ENCODE measurements at places on chromosomes 7 and 10.
A peak's percentile ranks its signal among the peaks of the same experiment; 100 is the strongest.

DNA sequence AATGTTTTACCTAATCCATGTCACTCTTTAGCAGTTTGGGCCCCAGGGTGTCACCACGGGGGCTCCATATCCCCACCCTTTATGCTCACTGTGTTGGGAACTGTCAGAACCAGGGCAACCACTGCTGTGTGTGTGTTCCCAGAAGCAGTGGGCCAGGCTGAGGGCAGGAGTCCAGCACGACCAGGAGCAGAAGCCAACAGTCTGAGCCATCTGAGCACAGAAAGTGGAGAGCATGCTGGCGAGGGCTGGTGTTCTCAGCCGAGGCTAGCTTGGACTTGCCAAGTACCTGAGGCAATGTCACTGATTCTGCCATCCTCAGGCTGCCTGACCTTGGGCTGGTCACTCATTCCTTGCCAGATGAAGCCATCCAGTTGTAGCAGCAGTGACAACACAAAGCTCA, 285.0 kb downstream of the BMPER start:
- DNase-seq = peak; percentile 54

DNA sequence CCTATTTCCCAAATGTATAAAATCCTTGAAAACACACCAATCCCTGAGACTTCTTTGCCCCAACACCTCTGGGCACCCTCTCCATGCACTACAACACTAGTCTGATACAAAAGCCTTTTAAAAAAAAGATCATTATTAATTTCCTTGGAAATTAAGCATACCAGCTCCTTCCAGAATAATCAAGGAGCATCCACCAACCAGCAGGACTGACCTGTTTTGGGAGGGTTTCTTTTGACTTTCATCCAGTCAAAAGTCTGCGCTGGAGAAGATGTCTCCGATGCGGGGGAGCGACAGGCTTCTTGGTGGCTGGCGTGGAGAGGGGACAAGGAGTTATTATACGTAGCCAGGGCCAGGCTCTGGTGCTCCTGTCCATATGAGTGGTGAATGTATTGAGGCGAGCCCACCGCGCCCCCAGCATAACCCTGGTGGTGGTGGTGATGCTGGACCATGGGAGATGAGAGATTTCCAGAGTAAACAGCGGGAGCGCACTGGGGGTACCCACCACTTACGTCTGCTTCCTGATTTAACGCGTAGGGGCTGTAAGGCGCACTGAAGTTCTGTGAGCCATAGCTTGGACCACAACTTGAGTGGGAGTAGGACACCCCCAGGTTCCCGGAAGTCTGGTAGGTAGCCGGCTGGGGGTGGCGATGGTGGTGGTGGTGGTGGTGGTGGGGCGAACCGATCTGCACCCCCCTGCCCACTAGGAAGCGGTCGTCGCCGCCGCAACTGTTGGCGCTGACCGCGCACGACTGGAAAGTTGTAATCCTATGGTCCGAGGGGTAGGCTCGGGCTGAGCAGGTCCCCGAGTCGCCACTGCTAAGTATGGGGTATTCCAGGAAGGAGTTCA, 527 bp downstream of the HOXA1 start:
- DNase-seq = no peak

- DNase-seq = no peak
Measured at GRCh38 chr10:97356318-97356914, 21.9 kb upstream of the FRAT2 start.

DNA sequence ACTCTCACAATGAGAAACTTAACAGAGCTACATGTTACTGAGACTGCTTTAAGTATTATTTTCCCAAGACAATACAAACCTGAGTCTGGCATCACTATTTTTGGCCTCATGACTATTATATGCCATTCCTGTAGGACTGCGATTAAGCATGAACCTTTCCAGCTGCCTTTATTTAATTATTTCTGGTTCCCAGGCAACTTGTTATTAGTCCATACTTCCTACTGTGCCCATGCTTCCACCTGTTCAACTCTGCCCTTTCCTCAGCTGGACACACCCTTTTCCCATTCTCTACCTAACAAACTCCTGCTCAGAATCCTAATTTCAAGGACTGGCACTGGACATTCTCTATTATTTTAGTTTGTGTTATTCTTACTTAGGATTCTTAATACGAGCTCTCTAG, 8.1 kb upstream of the CROT start:
- no peak for DNase-seq

- no peak for DNase-seq
Measured at GRCh38 chr10:99456207-99456930, 25.9 kb upstream of the GOT1 start.

DNA sequence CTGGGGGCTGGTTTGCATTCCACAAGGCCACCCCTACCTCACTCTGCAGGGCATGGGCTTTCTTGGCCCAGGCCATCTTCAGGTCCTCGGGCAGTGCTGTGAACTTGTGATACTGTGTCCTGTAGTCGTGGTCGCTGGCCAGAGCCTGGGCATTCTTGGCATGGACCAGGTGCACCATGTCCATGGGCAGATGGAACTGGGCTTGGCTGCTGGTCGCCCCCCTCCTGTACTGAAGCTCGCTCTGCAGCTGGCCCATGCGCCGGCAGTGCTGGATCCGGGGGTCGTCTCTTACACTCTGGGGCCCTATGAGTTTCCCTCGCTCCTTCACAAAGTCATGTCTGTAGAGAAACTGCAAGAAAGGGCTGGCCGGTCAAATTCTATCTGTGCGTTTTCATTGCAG, 51.7 kb downstream of the HABP2 start:
- no peak for DNase-seq

- DNase-seq = peak; percentile 35
Measured at GRCh38 chr10:78215645-78216044, 182.0 kb downstream of the RPS24 start.

- no peak for DNase-seq
Measured at GRCh38 chr10:48605786-48606529, 1.1 kb upstream of the ARHGAP22 start.

- no peak for DNase-seq
Measured at GRCh38 chr7:70387217-70387616, 744.7 kb upstream of the GALNT17 start.

DNA sequence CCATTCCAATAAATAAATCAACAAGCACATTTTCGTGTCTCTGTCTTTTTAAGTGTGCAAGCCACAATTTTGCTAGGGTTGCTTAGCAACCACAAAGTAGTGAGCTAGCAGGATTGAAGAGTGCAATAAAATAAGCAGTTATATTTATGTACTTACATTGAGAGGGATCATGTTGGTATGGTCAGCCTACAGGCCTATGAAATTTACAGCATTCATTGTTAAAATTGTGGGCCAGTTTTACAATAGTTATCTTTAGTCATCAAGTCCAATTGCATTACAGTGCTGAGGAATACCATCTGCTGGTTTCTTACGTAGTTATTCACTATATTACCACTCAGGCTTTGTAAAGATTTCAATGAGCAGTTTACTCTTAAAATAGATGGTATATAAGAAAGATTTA, 192.5 kb upstream of the POT1 start:
- no peak for DNase-seq

- no peak for DNase-seq
Measured at GRCh38 chr7:85220651-85221050, 33.8 kb upstream of the SEMA3D start.

DNA sequence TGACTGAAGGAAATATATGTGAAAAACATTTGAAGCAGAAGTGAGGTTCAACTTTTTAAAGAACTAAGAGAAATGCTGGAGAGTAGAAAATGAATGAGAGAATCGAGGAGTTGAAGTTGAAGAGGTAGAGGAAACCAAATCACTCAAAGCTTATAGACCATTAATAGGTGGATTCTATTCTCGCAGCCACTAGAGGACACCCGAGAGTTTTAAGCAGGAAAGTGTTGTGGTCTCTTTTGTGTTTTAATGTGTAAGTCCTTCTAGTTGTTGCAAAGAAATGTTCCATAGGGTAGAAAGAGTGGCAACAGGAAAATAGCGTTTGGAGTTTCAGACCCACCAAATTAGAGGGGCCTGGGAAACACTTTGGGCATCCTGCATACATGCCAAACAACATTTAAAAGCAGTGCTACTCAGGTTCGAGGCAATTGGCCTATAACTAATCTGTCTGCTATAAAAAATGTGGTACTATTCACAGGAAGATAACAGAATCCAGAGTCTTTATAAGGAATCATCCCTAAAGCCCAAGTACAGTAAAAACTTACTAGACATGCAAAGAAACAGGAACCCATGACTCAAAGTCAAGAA, 75.3 kb upstream of the TAS2R16 start:
- no peak for DNase-seq

GRCh38 chr10:93893646-93894515, at the start of gene SLC35G1:
SLC35G1 (plus strand) TSS chr10:93893978; CDS start chr10:93894034, 56 bp downstream.
- DNase-seq = peak; percentile 44
